ENCODE measurements at places on chromosomes 6 and 20.
A peak's percentile ranks its signal among the peaks of the same experiment; 100 is the strongest.

GRCh38 chr6:15522427-15522826 lies 140.4 kb downstream of the DTNBP1 start:
- no peaks in the 10 kb centered on the region for H3K4me1 ChIP-seq
- peaks cover 80% of the 10 kb centered on the region for H3K36me3 ChIP-seq
- no peak overlapping the region for H3K4me3 ChIP-seq
- H3K27me3 ChIP-seq = no peaks in the 10 kb centered on the region
- no peak for DNase-seq

DNA sequence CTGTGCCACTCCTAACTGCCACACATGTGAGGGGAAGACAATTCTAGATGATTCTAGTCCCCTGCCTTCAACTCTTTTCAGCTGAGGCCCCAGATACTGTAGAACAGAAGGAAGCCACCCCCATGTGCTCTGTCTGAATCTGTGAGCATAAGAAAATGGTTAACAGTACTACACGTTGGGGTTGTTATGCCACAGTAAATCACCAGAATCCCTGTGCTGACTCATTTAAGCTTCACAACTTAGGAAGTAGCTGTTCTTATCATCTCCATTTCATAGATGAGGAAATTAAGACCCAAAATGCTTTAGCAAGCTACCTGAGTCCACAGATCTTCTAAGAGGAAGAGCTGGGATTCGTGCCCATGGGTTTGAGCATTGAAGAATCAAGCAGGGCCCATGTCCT lies 27.4 kb upstream of the SCRT2 start:
- no peaks in the 10 kb centered on the region for H3K36me3 ChIP-seq
- DNase-seq = no peak
- no peak overlapping the region for H3K27ac ChIP-seq
- no peak overlapping the region for H3K4me3 ChIP-seq
- no peaks in the 10 kb centered on the region for H3K4me1 ChIP-seq

DNA sequence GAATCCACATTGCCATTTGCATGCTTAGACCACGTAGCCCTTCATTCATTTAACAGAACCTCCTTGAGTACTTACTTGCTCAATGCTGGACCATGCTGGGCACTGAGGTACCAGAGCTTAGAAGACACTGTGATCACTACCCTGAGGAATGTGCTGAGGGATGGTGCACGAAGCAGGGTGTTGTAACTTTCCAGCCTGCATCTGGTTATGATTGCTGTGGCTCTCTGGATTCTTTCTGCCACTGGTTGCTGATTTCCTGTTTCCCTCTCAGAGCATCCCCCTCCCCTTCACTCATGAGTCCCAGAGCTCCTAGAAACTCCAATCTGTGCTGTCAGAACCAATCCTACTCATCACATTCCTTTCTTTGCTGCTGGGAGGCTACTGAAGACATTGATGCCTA lies 537.4 kb downstream of the PTPRT start:
- no peaks in the 10 kb centered on the region for H3K27me3 ChIP-seq
- H3K27ac ChIP-seq = no peak overlapping the region
- H3K36me3 ChIP-seq = no peaks in the 10 kb centered on the region
- H3K4me3 ChIP-seq = no peak overlapping the region
- H3K4me1 ChIP-seq = no peaks in the 10 kb centered on the region

GRCh38 chr20:53138454-53139262 lies 166.5 kb downstream of the TSHZ2 start:
- H3K36me3 ChIP-seq = no peaks in the 10 kb centered on the region
- H3K4me3 ChIP-seq = no peak overlapping the region
- DNase-seq = no peak
- H3K27me3 ChIP-seq = no peaks in the 10 kb centered on the region
- no peaks in the 10 kb centered on the region for H3K4me1 ChIP-seq
- no peak overlapping the region for H3K27ac ChIP-seq

- DNase-seq = no peak
- no peaks in the 10 kb centered on the region for H3K4me1 ChIP-seq
- no peak overlapping the region for H3K27ac ChIP-seq
Measured at GRCh38 chr6:135088818-135089809, 34.5 kb upstream of the HBS1L start.

DNA sequence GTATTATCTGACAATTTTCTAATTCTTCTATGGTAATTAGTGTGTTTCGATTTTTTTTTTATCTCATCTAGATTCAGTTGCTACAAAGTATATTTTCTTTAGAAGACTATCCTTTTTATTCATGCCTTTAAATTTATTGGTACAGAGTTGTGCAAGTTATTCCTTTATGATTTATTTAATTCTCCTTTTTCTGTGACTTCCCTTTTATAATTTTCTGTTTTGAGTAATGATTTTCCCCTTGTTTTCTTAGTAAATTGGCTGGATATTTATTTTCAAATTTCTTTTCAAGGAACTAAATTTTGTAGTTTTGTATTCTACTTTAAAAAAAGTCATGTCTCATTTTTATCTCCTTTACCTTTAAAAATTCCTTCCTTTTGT lies 2.4 kb upstream of the IL22RA2 start:
- no peaks in the 10 kb centered on the region for H3K36me3 ChIP-seq
- H3K27ac ChIP-seq = no peak overlapping the region
- no peak for DNase-seq
- no peaks in the 10 kb centered on the region for H3K4me1 ChIP-seq
- no peaks in the 10 kb centered on the region for H3K27me3 ChIP-seq
- H3K4me3 ChIP-seq = no peak overlapping the region

DNA sequence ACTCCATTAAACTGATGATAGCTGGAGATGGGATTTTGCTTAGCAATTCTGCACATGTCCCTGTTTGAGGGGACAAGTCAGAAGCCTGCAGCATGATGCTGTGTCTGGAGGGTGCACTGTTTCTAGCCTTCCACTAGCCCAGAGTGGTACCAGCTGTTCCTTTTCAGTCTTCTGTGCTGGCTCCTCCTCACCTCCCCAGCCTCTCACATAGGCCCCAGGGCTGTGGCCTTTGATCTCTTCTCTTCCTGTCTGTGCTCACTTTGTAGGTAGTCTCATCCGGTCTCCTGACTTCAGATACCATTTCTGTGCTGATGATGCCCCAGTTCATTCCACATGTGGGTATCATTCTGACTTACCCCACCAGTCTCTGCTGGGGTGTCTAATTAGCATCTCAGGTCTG lies 126.3 kb downstream of the HIVEP1 start:
- peaks cover 11% of the 10 kb centered on the region for H3K4me1 ChIP-seq
- H3K27ac ChIP-seq = no peak overlapping the region
- H3K27me3 ChIP-seq = no peaks in the 10 kb centered on the region
- peaks cover 32% of the 10 kb centered on the region for H3K36me3 ChIP-seq
- DNase-seq = no peak
- H3K4me3 ChIP-seq = no peak overlapping the region

- H3K27me3 ChIP-seq = no peaks in the 10 kb centered on the region
- H3K36me3 ChIP-seq = no peaks in the 10 kb centered on the region
- no peaks in the 10 kb centered on the region for H3K4me1 ChIP-seq
Measured at GRCh38 chr6:51908243-51908642, 179.2 kb downstream of the PKHD1 start.

- H3K4me1 ChIP-seq = no peaks in the 10 kb centered on the region
- no peaks in the 10 kb centered on the region for H3K36me3 ChIP-seq
- DNase-seq = no peak
Measured at GRCh38 chr20:3430376-3431069, 23.1 kb upstream of the DNAAF9 start.

- no peaks in the 10 kb centered on the region for H3K27me3 ChIP-seq
- DNase-seq = no peak
- H3K36me3 ChIP-seq = peaks cover 91% of the 10 kb centered on the region
- H3K4me3 ChIP-seq = no peak overlapping the region
- no peaks in the 10 kb centered on the region for H3K4me1 ChIP-seq
Measured at GRCh38 chr20:24966317-24967012, 17.4 kb downstream of the CST7 start.

GRCh38 chr20:32108814-32109391 lies 611 bp upstream of the TM9SF4 start:
- H3K4me1 ChIP-seq = peaks cover 24% of the 10 kb centered on the region
- peak overlapping the region; percentile 96 for H3K27ac ChIP-seq
- DNase-seq = no peak
- H3K36me3 ChIP-seq = no peaks in the 10 kb centered on the region
- peak overlapping the region; percentile 99 for H3K4me3 ChIP-seq

DNA sequence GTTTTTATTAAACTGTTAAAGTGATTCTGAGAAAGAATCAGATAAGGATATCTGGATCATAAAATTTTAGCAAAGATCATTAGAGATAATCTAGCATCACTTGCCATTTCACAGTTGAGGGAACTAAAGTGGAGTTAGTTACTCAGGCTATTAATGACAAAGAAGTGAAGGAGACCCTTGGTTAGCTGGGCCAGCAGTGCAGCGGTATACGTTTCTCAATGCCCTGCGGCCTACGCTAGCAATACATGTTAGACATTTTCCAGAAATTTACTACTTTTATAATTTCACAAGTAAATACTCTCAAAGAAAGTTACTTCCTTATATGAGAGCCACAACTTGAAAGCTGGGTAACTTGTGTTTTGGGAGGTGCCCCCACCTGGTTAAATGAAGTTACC lies 28.5 kb downstream of the NEDD9 start:
- no peak overlapping the region for H3K4me3 ChIP-seq
- peaks cover 40% of the 10 kb centered on the region for H3K4me1 ChIP-seq
- no peak for DNase-seq
- no peak overlapping the region for H3K27ac ChIP-seq

- peak; percentile 86 for DNase-seq
- no peak overlapping the region for H3K4me3 ChIP-seq
Measured at GRCh38 chr6:45843848-45844521, 171.7 kb downstream of the CLIC5 start.

DNA sequence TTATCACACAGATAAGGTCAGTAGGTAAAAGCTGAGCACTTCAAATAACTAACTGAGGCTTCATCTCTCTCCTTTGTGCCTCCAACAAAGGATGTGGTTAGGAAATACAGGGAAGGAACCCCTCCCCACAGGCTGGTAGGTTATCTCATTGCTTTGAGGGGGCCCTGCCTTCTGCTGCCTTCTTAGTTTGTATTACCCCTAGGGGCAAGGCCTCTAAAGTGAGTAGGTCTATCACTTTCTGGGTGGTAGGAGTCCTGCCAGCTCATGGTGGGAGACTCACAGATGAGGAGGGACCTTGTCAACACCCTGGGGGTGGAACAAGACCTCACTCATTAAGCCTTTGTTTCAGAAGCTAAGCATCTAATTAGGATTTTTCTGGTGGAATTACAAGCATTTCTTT lies 34.6 kb downstream of the EDN1 start:
- H3K27me3 ChIP-seq = no peaks in the 10 kb centered on the region
- H3K4me3 ChIP-seq = no peak overlapping the region
- DNase-seq = no peak
- no peaks in the 10 kb centered on the region for H3K36me3 ChIP-seq
